Suppressor macrophage treated with lipopolysaccharide for 1 hour (primary cell): ENCODE measurements at places on chromosomes 7 and 10.

DNA sequence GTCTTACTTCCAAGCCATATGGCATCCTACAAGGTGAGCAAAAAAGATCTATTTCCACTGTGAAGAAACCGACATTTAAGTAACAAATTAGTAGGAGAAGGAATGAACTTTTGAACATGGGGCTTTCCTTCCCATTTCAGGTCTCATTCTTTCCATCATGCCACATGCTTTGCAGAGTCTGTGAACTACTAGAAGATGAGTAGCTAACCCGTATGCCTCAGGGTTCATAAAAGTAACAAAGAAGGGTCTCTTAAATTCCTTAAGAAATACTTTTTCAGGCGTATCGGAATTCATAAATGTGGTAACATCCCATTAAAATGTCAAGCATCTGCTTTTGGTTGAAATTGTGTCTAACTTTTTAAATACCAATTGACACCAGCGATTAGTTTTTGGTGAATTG lies 81.3 kb upstream of the TNS3 start:
- no peak for DNase-seq

DNA sequence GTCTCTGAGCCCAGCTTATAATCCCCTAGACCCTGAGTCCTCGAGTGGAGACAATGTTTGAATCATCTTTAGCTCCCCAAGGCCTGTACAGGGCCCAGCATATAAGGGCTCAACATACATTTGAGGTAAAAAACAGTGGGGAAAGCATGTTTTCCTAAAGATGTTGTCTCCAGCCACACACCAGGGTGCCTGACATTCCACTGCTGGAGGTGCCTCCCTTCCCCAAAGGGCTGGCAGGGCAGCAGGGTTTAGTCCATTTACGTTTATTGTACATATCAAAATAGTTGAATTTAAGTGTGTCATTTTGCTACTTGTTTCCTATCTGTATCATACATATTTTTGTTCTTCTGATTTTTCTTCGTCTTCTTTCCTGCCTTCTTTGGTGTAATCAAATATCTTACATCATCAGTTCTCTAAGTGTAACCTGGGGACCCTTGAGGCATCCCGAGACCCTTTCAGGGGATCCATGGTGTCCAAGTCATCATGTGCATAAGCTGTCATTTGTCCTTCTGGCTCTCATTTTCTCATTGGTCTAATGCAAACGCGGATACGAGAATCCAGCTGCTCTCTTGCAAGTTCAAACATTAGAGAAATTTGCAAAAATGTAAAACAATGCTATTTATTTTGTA lies 101.6 kb downstream of the PDGFA start:
- DNase-seq = no peak

- no peak for DNase-seq
These were observed 69.8 kb upstream of the PIK3CG start for GRCh38 chr7:106795084-106795876.

DNA sequence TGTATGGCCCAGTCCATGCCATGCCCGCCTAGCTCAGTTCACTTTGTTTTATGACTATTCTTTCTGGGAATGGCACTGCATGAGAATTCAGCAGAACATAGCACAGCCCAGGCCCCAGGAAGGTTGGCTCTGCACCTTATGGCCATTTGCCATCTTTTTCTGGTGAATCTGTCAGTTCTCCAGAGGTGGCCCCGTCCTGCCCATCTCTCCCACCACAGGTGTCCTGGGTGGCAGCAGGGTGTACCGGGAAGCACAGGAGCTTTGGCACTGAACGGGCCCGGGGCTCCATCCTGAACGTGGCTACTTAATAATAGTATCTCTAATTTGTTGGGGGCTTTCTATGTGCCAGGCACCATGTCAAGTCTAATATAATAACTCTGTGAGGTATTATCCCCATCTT lies 24.7 kb downstream of the GOLGA7B start:
- no peak for DNase-seq

DNA sequence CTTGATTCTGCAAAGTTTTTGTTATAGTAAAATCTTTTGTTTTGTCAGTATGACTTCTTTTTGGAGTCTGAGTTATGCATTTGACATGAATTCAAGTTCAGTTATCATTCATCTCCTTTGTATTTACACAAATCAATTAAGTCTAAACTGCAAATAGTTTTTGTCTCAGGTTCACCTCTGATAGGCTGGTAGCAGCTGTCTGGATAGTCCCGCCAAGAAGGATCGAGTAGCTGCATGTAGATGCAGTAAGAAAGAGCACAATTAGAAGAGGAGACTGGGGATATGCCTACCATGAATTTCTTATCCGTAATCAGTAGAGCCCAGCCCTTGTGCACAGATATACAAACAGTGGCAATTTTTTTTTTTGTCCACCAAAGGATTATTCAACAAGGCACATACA lies 392.5 kb upstream of the ETV1 start:
- DNase-seq = no peak

DNA sequence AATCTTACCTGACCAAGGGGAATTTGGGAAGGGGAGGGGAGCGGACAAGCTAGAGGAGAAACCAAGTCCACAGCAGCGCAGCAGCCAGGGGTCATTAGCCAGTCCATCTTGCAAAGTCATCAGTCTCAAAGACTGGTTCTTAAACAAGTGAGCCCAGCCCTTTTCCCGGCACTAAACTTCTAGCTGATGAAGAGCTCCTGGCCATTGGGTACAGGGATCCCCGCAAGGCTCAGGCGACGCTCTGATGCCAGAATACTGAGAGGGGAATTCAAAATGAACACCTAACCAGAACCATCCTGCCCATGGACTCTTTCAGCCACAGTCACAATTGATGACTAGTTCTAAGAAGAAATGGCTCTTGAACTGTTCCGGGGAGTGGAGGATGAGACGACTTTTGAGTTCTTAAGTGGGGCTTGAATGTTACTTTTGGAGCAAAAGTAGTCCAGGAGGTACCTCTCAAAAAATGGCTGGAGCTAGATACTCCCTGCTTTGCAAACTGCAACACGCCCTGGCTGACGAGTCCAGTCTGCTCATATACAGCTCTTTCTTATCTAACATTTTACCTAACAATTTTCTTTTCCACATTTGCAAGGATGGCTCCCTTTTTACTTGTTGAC lies 2.5 kb upstream of the TWIST1 start:
- no peak for DNase-seq

DNA sequence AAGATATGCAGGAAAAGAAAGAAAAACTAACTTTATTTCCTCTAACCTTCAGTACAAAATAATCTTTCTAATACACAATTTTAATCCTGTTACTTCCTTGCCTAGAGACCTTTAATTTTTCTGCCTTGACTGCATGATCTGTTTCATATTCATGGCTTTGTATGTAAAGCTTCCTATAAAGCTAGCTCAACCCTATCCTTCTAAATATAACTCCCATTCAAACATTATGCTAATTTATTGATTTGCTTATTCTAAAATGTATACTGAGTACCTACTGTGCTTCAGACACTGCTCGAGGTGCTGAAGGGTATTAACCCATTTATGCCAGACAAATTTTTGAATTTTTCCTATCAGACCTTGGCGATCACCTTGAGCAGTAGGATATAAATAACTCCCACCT lies 47.6 kb downstream of the SEMA3C start:
- DNase-seq = no peak

DNA sequence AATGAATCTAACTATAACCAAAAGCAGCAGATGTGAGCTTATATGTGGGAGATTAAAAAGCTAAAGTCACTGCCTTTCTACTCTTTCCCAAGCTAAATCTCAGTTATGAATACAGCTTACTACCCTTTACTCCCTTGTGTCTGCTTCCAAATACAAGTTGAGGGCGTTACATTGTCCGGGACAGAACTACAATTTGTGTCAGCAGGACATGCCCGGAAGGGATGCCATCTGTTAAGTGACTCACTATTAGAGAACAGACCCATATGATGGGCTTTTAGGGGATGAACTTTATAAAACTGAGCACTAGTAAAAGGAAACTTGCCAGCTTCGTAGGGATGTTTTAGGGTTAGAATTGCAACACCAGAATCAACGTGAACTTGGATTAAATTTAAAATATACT lies 299.7 kb upstream of the CSTF2T start:
- no peak for DNase-seq

- no peak for DNase-seq
These were observed 29.0 kb downstream of the PDGFA start for GRCh38 chr7:490461-491291.

DNA sequence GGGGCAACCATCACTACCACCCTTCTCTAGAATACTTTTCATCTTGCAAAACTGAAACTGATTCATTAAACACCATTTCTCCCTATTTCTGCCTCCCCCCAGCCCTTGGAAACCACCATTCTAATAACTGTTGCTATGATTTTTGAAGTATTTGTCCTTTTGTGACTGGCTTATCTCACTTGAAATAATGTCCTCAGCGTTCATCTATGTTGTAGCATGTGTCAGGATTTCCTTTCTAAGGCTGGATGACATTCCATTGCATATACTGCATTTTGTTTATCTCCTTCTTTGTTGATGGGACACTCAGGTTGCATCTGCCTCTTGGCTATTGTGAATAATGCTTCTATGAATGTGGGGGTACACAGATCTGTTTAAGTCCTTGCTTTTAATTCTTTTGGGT lies 327.6 kb upstream of the ZNF32 start:
- no peak for DNase-seq

- no peak for DNase-seq
These were observed 52.4 kb downstream of the OAT start for GRCh38 chr10:124366343-124366742.

DNA sequence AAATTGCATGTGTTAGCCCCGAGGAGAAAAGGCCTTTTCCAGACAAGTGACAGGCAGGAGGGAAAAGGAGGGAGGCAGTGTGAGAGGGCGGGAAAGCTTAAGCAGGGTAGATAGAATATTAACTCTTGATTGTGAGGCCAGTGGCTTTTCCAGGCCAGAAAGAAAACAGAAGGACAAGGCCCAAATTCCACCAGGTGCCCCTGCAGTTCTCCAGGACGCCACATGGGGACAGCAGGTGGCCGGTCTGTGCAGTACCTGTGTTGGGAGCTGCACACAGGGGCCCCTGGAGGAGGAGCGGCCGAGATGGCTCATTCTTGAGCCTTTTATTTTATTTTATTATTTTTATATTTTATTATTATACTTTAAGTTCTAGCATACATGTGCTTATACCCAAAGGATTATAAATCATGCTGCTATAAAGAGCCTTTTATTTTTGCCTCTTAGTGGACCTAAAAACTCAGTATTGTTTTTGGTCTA lies 141.3 kb upstream of the KLF14 start:
- no peak for DNase-seq

GRCh38 chr7:11343136-11343535 lies 369.5 kb downstream of the PHF14 start:
- DNase-seq = no peak

DNA sequence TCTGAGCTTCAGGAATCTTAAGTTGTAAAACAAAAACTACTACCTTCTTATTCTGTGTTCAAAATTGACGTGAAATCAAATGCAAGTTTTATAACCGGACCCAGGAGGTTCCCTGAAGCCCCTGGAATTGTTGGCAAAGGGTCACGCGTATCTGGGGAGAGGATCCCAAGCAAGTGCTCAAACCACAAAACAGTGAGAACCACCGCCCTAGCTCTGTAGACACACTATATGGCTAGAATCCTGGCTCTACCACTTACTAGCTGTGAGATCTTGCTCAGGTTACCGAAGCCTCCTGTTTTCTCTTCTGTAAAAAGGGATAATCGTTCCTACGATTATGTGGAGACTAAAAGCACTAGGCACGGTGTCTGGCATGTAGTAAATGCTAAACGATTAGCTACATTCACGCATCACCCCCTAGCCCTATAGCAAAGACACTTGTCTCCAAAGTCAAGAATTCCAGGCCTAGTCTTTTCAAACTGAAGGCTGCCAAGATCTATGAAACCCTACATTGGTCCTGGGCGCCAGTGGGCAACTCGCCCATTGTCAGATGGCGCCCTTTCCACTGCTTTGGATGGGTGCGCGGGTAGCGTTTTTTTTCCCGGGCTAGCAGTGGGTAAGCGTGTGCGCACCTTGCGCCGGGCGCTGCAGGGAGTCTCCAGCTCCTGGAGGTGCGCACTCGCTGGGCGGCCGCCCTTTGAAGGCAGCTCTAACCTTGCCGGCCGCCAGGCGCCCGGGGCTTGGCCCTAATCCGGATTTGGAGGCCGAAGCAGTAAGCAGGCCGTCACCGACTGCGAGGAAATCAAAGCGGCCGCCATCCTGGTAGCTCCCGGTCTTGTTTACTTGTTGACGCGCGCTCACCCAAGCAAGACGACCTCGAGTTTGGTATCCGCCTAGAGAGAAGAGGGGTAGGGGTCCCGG lies 11.6 kb upstream of the NKX2-3 start:
- no peak for DNase-seq

GRCh38 chr10:116765648-116766081 lies 23.3 kb upstream of the HSPA12A start:
- DNase-seq = peak; percentile 54

DNA sequence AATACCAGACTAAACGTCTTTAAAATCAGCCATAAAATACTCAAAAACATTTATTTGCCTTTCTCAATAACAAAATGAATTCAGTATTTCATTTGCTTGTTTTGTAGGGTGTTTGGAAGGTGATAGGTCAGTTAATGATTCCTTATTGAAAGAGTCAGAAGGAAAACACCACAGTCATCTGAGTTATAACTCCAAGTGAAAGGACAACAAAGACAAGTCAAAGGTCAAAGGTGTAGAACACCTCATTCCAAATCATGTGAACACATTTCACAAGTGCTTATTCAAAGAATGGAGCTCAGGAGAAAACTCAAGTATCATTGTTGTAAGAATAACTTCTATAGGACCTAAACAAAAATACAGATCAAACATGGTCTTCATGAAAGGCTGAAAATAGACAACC lies 318.6 kb upstream of the PHF14 start:
- no peak for DNase-seq

GRCh38 chr7:12637819-12638592 lies 49.4 kb upstream of the ARL4A start:
- peak; percentile 12 for DNase-seq

- DNase-seq = no peak
These were observed 24.3 kb downstream of the AP5Z1 start for GRCh38 chr7:4799508-4800268.

GRCh38 chr10:15322356-15322755 lies 48.7 kb downstream of the FAM171A1 start:
- DNase-seq = no peak

- no peak for DNase-seq
These were observed 21.2 kb downstream of the DMTF1 start for GRCh38 chr7:87173471-87173870.

- DNase-seq = no peak
These were observed 274.6 kb upstream of the SMIM30 start for GRCh38 chr7:113392841-113393540.

- no peak for DNase-seq
These were observed 36.3 kb upstream of the RNF32 start for GRCh38 chr7:156604311-156604710.

GRCh38 chr7:37385787-37386186 lies 62.9 kb downstream of the ELMO1 start:
- peak; percentile 78 for DNase-seq

DNA sequence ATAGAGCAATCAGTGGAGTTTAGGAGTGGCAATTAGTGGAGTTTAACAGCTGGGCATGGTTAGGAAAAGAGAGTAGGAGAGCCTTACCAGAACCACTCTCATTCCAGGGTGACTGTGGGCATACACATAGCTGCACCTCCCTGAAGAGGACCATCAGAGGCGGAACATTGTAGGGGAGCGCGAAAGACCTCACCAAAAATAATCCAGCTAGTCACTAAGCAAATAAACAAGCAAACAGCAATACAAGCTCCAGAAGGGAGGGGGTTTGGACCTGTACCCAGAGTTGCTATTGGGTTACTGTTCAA lies 4.1 kb upstream of the NACAD start:
- no peak for DNase-seq
